T-helper 1 cell (primary cell): ENCODE measurements at places on chromosomes 3 and 15.

- DNase-seq = no peak
Measured at GRCh38 chr3:15430624-15431023, 3.2 kb downstream of the EAF1 start.

DNA sequence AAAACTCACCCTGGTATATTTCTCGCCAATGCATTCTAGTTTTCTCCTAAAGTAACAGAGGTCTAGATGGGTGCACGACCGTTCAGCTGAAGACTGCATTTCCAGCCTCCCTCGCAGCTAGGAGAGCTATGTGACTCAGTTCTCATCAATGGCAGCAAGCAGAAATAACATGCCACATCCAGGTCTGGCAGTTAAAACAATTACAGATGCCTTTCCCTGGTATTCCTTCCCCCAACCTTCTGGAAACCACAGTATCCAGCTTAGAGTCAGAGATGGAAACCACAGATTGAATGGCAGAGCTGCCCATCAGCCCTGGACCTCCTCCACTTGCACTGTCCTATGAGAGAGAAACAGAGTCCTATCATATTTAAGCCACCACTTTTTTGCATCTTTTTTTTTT lies 4.8 kb downstream of the HAPLN3 start:
- no peak for DNase-seq

DNA sequence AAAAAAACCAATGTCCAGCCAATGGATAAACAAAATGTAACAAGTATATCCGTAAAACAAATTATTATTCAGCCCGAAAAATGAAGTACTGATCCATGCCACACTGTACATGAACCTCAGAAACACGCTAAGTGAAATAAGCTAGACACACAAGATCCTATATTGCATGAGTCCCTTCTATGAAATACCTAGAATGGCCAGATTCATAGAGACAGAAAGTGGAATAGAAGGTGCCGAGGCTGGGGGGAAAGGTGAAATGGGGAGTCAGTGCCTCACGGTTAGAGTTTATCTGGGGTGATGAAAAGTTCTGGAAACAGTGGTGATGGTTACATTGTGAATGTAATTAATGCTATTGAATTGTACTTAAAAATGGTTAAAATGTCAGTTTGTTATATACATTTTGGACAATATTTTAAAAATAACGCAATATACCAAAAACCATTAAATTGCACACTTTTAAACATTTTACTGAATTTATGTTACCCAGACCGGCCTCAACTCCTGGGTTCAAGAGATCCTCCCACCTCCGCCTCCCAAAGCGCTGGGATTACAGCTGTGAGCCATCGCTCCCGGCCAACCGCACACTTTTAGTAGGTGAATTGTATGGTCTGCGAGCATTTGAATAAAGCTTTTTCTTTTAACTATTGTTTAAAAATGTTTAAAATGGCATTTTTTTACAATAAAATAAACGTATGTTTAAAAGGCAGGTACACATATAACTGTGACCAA lies 2.1 kb downstream of the RNF168 start:
- no peak for DNase-seq

DNA sequence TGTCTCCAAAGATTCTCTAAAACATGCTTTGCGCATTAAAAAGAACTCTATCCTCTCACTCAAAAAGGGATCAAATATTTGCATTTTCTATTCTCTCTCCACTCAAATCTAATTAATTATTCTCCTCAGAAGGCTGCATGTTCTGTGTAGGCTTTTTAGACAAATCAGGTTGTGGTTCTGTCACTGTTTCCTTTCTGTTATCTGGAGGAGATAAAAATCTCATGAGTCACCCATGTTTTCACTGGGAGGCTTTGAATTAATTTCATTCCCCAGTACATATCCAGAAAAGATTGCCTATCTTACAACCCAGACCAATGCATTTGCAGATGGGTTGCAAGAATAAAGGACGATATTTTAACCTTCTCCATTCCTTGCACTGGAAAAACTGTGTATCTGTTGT lies 446.5 kb downstream of the GRM7 start:
- DNase-seq = no peak

GRCh38 chr3:194306109-194306686 lies 44.9 kb downstream of the CPN2 start:
- DNase-seq = no peak

- no peak for DNase-seq
Measured at GRCh38 chr3:67819447-67819846, 165.0 kb upstream of the SUCLG2 start.

GRCh38 chr15:72197460-72198355 lies at the start of gene GRAMD2A:
GRAMD2A (minus strand) TSS chr15:72197787.
- DNase-seq = no peak

DNA sequence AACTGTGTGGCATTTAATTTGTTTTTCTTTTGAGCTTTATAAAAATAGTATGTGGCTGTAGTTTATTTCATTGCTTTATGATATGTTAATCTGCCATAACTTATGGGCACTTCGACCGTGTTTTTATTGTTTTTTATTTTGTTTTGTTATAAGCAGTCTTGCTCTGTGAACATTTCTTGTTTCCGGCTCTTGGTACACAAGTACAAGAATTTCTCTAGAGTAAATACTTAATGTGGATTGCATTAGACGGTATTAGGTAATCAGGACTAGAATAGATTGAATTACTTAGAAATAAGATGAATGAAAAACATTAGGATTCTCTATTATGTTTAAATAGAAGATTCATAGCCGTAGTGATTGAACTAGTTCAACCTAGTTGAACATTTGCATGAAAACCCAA lies 2.1 kb downstream of the ZFAND6 start:
- DNase-seq = no peak

DNA sequence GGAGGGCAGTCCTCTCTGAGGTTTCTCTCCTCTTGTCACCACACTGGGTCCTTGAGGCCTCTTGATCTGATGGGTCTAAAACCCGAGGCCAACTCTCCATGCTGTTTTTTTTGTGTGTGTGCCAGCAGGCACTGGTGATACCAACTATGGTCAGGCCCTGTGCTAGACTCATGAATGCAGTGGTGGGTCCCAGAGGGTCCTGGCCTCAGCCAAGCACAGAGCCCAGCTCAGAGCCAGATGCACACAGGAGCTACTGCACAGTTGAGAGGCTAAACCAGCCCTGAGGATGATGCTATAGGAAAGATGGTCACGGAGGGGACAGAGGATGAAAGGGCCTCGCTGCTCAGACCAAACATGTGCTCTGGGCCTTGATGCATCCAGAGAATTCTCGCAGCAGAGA lies 33.5 kb downstream of the RAB6B start:
- no peak for DNase-seq
